ENCODE measurements at places on chromosomes 13 and 19.

GRCh38 chr13:32503727-32504126 is 34.9 kb downstream of the N4BP2L2 start:
- DNase-seq, result no peak

DNA sequence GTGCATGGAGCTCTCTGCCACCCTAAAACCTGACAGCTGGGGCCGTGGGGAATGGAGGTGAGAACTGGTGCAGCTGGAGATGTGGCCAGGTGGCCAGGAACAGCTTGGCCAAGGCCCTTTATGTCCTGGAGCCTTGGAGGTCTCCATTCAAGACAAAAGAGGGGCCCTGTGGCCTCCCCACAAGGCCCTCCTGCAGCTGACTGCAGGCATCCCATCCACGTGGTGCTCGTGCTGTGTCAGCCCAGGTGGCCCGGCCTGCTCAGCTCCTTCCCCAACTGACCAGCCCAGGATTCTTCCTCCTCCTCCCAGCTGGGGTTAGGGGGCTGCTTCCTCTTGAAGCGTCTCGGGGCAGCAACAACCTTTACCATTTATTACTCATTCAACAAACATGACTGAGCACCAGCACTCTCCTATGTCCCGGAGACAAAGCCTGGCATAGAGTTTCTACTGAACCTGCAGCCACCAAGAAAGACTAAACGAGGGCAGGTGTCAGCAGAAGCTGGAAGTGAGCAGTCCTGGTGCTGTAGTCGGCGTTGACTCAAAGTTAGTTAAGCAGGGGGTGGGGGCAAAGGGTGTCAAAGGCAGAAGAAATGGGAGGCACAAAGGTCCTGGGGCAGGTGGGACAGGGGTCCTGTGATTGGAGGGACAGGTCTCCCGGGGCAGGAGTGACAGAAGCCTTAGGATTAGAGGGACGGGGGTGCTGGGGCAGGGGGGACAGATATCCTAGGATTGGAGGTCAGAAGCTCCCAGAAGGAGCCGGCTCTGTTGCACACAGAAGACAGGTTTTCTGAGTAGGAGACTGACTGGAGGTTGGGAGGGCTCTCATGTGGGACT is 23.3 kb upstream of the C13orf46 start:
- DNase-seq, result no peak

DNA sequence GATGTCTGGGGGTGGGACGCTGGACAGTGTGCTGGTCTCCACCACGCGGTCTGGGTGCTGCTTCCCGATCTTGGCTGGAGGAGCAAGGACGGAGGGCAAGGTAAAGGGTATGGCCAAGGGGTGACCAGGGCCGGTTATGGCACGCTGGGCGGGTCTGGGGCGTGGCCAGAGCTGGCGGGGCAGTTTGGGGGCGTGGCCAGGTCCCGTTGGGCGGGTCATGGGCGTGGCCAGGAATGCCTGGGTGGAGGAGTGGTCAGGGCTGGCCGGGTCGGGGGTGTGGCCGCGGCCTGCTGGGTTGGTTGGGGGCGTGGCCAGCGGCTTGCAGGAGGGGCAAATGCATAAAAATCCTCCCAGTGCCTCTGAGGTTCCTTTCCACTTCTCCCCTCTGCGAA is 19.2 kb downstream of the GPX4 start:
- DNase-seq, result no peak

GRCh38 chr19:1523412-1524286 is at the start of gene PLK5:
Gene PLK5, plus strand, starts transcription at chr19:1524077. Its CDS starts 2,920 bp downstream, at chr19:1526997.
- no peak for DNase-seq

GRCh38 chr19:30895946-30896345 is 453.3 kb downstream of the TSHZ3 start:
- no peak for DNase-seq

GRCh38 chr19:6066661-6067646 is 43.3 kb downstream of the RFX2 start:
- DNase-seq, result no peak

- DNase-seq, result no peak
Observed at GRCh38 chr13:48901781-48902180, 73.9 kb upstream of the FNDC3A start.

DNA sequence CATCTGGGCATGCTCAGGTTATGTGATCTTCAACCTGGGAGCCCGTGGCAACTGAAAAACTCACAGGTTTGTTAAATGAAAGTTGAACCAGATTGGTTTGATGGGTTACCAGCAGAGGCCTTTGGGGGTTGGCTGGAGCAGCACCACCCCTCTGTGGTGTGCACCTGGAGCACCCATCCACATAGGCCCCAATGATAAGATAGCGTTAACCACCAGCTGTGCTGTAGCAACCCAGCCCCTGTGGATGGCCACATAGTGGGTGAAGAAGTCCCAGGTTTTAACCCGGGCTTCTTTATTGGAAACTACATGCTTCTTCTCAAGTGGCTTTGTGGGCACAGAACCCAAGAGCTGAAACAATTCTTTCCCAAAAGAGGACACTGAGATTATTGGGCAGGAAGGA is 22.6 kb upstream of the MTIF3 start:
- DNase-seq, result no peak

- no peak for DNase-seq
Observed at GRCh38 chr13:101473458-101473857, 21.0 kb downstream of the ITGBL1 start.

DNA sequence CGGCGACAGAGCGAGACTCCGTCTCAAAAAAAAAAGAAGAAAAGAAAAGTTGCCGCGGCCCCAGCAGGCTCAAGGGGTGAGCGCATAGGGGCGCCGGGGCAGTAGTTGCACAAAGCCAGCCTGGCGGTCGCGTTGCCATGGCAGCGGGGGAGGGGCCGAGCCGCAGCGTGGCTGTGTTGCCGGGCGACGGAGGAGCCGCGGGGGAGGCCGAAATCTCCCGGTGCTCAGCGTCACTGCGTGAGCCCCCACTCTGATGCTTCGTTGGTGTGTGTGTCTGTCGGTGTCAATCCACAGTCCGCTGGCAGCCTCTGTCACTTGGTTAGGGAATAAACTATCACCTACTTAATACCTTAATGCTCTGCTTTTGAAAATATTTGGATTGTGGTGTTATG is 82.9 kb upstream of the C1QTNF9B start:
- peak; percentile 82 for DNase-seq

DNA sequence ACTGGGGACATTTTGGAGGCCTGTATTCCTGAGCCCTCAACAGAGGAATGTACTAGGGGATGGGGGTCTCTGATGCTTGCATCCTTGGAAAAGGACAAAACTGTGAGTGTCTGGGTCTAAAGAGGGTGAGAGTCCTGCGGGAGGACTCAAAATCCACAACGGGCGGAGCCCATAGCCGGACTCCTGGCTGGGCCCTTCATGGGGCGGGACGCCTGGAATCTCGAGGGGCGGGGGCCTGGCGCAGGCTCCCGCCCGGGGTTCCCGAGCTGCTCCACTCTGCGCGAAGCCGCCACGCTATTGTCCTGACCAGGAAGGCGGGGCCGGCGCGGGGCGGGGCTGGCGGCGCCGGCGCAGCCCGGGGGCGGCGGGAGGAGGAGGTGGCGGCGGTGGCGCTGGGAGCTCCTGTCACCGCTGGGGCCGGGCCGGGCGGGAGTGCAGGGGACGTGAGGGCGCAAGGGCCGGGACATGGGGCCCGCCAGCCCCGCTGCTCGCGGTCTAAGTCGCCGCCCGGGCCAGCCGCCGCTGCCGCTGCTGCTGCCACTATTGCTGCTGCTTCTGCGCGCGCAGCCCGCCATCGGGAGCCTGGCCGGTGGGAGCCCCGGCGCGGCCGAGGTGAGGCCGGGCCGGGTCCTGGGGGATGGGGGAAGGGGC is at the start of gene APLP1:
Gene APLP1, plus strand, starts transcription at position 403 of the 651 bp plus-strand sequence. Its CDS starts 63 bp downstream, at position 466.
- no peak for DNase-seq

GRCh38 chr13:36069881-36070366 is 61.3 kb downstream of the DCLK1 start:
- no peak for DNase-seq

DNA sequence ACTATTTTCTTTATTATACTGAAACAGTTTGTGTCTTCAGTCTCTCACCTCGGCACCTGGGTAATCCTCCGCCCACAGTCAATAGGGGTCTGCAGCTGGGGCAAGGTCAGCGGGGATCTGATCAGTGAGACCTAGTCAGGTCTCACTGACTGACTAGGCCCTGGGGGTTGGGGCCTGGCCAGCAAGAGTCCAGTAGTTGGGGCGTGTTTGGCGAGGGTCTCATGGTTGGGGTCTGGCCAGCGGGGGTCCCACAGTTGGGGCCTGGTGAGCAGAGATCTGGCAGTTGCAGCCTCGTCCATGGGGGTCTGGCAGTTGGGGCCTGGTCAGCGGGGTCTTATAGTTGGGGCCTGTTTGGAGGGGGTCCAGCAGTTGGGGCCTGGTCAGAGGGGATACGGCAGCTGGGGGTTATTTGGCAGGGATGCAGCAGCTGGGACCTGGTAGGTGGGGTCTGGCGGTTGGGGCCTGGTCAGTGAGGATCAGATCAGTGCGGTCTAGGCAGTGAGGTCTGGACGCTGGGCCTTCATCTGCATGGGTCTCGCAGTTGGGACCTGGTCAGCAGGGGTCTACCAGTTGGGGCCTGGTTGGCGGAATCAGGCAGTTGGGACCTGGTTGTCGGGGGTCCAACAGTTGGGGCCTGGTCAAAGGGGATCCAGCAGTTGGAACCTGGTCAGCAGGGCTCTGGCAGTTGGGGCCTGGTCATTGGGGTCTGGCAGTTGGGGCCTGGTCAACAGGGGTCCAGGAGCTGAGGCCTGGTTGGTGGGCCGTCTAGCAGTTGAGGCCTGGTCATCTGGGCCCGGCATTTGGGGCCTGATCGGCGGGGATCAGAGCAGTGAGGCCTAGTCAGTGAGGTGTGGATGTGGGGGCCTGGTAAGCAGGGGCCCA is 61.1 kb upstream of the TPM4 start:
- DNase-seq, result no peak

DNA sequence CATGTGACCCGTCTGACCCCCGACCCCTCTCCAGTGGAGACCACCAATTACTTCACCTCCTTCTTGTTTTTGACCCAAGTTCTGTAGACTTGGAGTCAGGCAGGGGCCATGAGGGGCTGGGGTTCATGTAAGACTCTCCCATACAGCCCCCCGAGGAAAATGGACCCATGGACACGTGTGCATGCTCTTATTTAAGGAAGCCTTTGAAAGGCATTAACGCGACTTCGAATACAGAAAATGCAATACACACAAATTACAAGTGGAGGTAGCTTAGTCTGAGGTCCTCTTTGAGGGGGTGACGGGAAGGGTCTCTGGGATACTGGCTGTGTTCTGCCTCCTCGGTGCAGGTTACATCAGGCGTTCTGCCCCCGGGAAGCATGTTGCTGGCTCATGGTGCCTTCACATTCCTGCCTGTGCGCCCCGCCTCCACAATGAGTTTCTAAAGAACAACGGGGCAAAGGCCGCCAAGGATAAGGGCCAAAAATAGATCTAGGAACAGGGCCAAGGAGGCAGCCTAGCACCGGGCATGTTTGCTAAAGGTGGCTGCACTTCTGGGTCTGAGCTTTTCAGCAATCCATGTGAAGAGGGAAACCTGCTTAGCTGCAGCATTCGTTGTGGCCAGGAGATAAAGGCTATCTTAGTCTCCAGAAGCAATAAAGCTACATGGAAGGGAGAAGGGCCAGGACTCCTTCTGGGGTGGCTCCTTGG is 54.5 kb downstream of the RAB20 start:
- no peak for DNase-seq

GRCh38 chr19:38561658-38562057 is 56.1 kb downstream of the MAP4K1 start:
- no peak for DNase-seq

DNA sequence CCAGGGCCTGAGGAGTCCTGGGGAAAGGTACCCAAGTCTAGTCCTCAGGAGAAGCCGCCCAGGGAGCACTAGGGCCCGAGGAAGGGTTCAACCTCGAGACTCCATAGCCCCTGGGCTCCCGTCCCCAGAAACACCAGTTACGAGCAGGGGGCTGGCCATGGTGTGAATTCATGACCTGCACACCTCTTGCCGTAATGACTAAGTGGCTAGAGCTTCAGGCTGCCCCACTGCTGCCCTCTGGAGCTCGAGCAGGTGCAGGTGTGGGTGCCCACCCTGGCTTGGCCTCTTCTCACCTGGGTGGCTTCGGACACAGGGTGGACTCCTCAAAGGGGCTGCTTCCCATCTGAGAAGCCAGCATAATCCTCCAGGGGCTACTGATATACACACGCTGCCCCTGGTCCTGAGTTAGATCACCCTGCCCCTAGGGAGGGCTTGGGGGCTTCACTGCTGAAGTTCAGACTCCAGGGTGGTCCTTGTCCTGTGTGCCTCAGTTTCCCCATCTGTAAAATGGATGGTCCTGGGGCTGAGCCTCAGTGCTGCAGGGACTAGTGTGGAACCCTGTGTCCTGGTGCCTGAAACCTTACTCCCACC is 13.6 kb downstream of the SPC24 start:
- DNase-seq, result no peak

DNA sequence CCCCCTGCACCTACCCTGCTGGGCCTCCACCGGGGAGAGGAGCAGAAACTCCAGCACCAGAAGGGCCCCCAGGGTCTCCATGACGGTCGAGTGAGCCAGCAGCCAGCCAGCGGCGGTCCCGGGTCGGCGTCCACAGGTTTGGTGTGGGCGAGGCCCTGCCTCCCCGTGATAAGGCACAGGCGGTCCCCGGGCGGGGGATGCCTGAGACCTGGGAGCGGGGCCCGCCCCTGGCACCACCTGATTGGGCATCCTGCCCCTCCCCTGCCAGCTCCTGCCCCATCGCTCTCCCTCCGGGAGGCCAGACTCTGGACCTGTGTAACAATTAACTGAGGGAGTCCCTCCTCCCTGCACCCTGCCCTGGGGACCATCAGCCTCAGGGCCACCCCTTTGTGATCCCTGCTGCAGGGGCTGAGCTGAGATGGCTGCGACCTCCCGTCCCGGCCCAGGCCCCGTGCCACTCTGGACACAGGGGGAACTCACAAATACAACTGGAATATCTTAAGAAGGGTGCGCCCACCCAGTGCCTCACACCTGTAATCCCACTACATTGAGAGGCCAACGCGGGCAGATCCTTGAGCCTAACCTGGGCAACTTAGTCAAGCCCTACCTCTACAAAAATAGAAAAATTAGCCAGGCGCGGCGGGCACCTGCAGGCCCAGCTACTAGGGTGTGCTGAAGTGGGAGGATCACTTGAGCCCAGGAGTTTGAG is at the start of gene SMIM24:
Gene SMIM24, minus strand, starts transcription at position 143 of the 709 bp plus-strand sequence. Its CDS starts 62 bp downstream, at position 81.
- DNase-seq, result no peak

GRCh38 chr13:43085545-43085944 is 62.2 kb downstream of the DNAJC15 start:
- no peak for DNase-seq

- DNase-seq, result no peak
Observed at GRCh38 chr19:33948651-33949335, 152.1 kb downstream of the KCTD15 start.

DNA sequence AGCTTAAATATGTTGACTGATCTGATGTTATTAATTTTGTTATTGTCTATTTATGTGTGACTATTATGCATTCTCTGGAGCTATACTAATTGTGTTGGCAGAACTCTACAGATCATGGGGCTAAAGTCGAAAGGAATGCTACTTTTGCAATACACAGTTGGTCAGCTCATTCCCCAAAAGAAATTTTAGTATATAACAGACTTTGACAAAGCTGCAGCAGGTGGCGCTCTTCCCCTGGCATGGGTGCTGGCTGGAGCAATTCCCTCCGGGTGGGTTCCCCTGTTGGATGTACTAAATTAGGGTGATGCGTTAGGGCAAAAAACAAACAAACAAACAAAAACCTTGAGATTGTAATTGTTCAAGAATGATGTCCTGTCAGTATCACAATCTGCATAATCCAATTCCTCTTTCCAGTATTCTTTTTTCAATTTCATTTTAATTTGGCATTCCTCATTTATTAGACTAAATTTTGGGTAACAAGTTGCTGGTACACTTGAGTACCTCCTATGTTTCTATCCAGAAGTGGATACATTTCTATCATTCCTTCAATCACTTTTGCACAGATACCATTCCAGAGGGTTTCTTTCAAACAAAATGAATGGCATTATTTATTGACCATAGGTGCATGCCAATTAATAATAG is 322.8 kb upstream of the EDNRB start:
- no peak for DNase-seq

- no peak for DNase-seq
Observed at GRCh38 chr13:51475727-51476501, 23.1 kb upstream of the INTS6 start.

Data from stimulated activated CD8-positive, alpha-beta memory T cell treated with anti-CD3 and anti-CD28 coated beads, Interleukin-7, amount 100 ng/mL, for 1 hour (primary cell).